ENCODE measurements at places on chromosomes 5 and 9.

DNA sequence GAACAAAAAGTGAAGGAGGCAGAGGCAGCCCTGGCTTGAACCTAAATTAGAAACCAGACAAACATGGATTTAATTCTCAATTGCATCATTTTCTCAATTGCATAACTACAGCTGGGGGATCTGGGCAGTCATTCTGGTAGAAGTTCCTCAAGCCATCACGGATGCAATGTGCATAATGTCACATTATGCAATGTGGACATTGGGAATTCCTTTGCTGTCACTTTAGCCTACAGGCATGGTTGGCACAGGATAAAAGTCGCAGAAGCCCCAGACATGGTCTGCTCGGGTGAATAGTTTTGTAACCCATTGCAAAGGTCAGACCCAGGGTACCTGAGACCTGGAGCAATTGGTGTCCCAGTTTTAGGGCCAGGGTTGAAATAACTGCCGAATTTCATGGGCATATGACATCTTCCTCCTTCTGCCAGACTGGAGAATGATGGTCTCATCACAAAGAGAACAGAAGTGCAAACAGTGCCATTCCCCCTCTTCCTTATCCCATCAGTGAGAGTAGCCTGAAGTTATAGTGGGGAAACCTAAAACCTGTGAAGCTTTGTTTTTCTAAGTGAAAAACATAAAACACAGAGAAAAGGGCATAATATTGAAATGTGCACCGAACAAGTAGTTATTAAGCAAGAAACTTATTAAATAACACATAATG is 290.8 kb downstream of the MSX2 start:
- DNase-seq: no peak

DNA sequence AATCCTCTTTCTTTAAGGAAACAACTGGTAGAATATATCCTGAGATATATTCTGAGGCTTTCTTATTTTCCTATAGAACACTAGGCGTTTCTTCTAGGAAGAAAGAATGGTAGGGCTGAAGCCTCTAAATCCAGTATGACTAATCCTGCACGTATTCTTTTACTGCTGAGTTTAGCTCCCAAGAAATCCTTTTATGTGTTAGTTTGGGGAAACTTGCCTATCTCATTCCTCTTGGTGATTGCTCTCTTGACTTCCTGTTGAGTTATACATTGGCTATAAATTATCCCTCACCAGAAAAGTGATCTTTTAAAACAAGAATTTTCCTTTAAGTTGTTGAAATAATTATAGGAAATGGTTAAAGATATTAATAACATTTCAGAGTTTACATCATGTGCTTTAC is 422.9 kb downstream of the TMEM161B start:
- DNase-seq: no peak

DNA sequence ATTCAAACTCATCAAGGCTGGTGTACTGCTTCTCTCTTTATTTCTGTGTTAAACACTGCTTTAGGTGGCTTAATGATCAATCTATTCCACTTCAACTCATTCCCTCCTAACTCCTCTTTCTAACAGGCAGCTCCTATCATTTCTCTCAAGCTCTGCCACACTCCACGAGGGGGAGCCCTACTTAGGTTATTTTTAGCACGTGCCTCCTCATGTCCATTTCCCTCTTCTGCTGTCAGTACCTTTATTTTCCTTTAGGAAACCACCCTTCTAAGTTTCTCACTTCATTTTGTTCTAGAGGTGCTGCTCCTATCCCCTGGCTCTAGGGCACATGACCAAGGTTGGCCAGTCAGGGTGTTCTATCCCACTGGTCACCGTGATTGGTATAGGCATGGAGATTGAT is 6.7 kb upstream of the BRINP1 start:
- DNase-seq: no peak

GRCh38 chr5:169805527-169805934 is 168.5 kb downstream of the DOCK2 start:
- peak; percentile 28 for DNase-seq

DNA sequence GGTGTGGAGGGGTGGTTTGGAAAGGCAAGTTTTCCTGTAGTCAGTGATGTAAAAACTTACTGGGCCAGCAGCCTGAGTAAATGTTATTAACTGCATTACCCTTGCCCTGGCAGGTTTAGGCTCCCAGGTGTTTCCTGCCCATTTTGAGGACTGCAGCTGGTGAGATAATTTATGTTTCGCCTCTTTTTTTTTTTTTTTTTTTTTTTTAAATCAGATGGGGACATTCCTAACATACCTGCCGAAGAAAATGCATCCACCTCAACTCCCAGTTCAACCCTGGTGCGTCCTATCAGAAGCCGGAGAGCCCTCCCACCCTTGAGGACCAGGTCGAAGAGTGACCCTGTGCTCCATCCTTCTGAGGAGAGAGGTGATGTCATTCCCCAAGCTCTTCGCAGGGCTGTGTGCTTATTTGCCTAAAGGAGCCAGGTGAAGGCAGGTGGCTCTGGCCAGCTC is 60.6 kb downstream of the ENTREP1 start:
- no peak for DNase-seq

DNA sequence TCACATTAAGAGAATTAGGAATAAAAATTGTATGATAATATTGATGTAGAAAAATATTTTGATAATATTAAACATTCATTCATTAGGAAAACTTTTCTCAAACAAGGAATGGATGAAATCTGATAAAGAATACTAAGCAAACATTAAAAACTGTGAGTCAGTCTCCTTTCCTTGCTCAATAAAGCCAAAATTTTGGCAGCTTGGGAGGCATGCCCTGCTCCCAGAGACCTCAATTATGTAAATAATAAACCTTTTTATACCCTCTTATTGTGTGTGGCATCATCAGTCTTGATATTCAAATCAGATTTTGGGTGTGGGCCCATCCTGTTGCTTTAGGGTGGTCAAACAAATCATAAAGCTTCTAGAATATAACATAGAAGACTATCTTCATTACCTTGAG is 36.6 kb upstream of the CCL21 start:
- no peak for DNase-seq

DNA sequence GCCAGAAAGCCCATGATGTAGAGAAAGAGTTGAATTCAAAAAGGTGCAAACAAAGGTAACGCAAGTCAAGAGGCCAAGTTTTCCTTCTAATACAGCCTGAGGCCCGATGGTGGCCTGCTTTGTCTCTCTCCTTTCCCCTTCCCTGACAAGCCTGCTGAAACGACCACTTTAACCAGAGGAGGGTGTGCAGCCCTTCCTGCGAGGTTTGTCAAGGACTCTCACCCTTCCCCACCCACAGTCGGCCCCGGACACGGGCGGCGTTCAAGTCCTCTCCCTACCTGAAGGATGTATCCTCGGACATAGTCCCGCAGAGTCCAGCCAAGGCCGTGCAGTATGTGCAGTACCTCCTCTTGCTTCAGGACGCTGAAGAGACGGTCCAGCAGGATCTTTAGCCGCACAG is 318.2 kb downstream of the BNC2 start:
- DNase-seq: no peak

GRCh38 chr5:74116984-74117383 is 491.0 kb downstream of the ARHGEF28 start:
- DNase-seq: no peak

- DNase-seq: no peak
These were observed 95.7 kb downstream of the NFIB start for GRCh38 chr9:14218253-14218652.

GRCh38 chr9:136047775-136048559 is 47.1 kb downstream of the NACC2 start:
- DNase-seq: no peak

GRCh38 chr5:33037076-33037475 is 326.0 kb downstream of the NPR3 start:
- no peak for DNase-seq

DNA sequence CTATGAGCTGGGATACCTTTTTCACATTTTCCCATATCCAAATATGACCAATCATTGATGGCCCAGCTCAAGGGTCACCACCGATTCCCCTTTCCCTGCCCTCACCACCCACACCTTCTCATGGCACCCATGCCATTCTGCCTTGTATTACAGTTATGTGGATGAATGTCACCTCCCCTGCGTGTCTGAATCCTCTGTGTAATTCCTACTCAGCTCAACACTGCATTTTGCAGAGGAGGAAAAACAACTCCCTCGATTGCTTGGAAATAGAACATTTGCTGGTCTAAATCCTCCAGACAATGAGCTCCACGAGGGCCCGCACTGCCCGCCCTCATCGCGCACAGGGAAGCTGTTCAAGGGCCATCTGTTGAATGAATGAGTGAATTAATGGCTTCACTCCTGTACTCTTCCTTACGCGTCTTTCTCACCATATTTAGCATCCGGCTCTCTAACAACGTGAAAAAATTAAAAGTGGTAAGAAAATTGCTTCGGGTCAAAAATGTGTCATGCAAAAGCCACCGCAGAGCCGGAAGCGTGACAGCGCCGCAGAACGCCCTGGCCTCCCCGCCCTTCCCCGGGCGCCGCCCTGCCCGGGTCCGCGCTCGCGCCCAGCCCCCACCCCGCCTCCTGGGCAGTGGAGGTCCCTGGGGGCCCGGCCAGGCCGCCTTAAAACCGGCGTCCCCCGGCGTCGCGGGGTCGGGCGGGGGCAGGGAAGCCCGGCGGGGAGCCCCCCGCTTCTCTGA is 704 bp downstream of the SUSD1 start:
- peak; percentile 30 for DNase-seq

DNA sequence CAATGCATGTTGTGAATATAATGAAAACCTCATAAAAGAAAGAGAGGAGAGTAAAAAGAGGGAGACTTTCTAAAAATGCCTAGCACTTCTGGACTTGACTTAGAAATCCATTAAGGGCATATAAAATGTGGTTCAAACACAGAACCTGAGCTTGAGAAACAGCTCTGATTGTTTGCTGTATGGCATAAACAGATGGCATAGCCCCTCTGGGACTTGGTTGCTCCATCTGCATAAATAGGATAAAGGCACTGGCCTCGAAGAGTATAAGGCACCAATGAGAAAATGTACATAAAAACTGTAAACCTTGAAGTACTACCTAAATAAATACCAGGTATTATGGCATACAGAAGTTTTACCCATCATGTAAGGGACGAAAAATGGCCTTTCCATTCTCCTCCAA is 23.8 kb downstream of the MRPS27 start:
- no peak for DNase-seq

DNA sequence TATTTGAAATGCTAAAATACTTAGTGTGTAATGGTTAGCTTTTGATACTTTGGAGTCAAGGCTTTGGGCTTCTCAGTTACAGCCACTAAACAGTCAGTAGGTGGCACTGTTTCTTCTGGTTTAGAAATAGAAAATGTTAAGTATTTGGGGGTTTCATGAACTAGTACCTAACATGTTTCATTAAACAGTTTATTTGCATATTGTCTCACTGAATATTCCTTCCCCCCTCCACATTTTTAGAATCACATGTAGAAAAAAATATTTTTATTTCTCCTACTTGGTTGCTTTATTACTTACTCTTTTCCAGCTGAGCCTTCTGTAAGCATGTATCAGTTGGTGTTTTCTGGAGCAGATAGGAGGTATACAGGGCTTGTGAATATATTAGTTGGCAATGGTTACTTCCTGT is 48.0 kb downstream of the IPO11 start:
- no peak for DNase-seq

- DNase-seq: no peak
These were observed 49.2 kb downstream of the PLEKHG4B start for GRCh38 chr5:141211-141610.

- no peak for DNase-seq
These were observed 27.7 kb downstream of the NEK6 start for GRCh38 chr9:124285490-124285889.

DNA sequence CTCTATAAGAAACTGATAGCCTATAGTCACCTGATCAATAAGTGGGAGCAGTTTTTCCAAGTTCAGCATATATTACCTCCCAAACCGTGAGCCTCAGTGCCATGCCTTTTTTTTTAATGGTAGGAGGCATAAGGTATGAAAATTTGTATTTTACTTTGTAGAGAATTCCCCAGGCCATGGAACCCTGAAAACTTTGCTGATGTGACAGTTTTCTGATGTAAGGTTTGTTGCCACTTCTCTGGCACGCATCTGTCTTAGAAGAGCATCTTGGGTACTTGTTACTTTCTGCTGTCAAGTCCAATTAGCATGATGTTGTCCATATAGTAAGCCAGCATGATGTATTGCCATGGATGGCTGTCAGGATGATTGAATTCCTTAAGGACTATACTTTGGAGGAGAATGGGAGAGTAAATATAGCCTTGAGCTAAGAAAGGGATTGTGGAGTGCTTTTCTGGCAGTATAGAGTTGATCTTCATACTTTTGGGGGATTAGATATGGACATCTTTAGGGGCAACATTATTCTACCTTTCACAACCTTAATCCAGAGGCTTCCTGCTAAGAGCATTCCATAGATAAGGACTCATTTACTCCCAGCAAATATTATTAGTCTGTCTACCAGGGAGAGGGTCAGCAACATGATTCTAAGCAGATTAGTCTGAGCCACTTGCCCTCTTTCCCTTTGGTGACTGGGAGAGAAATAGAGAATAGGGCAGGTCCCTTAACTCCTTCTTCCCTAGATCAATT is 389.6 kb downstream of the YTHDC2 start:
- no peak for DNase-seq

GRCh38 chr5:136311999-136312398 is 53.3 kb downstream of the TRPC7 start:
- DNase-seq: no peak

DNA sequence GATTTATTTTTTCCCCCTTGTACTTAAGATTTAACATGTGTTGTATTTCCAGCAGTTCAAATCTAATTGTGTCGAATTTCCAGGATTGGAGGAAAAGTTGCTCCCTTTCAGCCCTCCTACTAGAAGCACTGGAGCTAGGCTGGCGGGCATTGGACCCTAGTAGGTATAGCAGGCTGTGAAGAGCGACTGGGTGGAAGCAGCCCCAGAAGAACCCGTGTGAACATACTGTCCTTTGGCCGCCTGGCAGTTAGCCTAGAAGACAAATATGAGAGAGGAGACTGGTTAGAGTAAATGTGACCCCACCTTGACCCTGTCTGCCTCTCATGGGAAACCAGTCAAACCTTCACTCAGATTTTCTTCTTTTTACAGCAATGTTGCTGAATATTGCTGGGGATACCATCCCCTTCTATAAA is 13.9 kb downstream of the ALDOB start:
- no peak for DNase-seq

DNA sequence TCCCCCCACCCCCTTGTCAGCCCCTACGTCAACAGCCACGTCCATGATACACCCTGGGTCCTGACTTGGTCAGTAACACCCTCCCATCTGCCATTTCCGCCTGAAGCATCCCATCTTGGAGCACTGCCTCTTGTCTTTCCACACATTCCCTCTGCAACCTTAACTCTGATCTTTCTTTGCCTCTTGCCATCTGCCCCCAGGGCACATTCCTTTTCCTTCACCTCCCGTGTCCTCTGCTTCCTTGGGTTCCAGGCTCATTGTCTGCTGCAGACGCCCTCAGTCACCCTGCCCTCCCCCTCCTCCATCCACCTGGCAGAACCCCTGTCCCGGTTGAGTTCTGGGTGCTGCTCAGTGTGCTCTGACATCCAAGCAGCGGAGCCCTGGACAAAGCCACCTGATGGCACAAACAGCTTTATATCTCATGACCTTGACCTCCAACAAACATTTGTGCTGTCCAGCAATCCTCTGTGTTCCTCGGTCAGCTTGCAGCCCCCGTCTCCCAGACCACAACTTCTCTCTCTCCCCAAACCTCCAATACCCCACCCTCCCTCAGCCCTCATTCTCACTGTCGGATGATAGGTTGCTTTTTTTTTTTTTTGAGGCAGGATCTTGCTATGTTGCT is 97.7 kb upstream of the IER5L start:
- no peak for DNase-seq

All from stimulated activated CD4-positive, alpha-beta T cell treated with anti-CD3 and anti-CD28 coated beads, Interleukin-1b, Interleukin-23, amount 100 ng/mL, for 1 hour (primary cell).